ENCODE measurements at places on chromosomes 3 and 15.

- no peak for DNase-seq
Measured at GRCh38 chr3:116226266-116226665, 219.0 kb downstream of the LSAMP start.

DNA sequence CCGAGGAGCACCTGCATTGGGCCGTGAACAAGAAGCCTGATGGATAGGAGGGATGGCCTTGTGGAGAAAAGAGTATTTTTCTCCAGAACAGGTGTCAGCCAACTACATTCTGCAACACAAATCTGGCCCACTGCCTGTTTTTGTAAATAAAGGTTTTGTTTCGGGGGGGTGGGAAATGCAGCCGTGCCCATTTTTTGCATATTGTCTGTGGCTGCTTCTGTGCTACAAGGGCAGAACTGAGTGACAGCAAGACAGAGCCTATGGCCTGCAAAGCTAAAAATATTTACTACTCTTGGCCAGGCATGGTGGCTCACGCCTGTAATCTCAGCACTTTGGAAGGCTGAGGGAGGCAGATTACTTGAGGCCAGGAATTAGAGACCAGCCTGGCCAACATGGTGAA, 95.9 kb upstream of the AKAP13 start:
- no peak for DNase-seq

DNA sequence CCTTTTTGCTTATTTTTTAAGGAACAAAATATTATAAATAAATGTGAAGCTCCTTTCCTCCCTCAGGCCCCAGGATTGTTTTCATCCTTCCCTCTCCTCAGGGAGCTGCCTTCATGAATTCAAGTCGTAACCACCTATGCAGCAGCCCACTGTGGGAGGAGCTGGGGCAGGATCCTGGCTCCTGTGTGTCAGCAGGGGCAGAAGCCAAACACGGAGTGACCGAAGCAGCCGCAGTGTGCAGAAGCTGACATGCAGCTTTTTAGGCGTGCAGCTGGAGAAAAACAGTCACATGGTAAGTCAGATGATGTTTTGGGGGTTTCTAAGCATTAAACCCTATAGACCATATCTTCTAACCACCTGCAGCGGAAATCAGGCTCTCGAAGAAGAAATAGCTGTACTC, 231.3 kb downstream of the OCA2 start:
- DNase-seq = no peak

DNA sequence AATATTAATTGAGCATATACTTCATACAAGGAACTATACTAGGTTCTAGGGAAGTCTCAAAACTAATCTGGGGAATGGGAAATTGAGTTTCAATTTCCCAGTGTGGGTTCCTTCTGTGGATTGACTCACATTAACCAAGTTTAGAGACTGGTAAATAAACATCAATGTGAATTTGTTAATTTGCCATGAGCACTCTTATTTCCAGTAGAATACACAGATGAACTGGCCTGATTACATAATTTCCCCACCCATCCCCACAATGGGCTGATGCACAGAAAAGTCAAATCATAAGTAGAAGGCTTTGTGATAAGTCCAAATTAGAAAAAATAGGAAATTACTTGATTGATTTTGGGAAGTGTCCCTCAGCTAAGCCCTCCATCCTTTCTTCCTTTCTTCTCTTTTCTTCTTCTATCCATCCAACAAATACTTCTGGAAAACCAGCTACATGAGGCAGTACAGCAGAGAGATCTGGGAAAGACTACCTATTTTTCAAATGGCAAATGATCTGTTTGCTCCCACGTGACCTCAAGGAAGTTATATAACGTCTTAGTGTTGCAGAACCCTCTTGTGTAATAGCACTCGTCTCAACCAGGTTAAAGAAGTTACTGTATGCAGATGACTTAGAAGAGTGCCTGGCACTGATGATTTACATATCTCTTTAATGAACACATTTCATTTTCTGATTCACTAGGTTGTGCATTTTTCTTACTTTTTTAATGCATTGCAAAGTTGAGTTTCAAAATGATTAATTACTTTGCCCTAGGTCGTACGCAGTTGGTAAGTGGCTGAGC, 312.3 kb downstream of the SV2B start:
- no peak for DNase-seq

- DNase-seq = no peak
Measured at GRCh38 chr3:195701042-195701915, 19.5 kb upstream of the MUC20 start.

- DNase-seq = no peak
Measured at GRCh38 chr15:32685576-32685975, 32.2 kb upstream of the GREM1 start.

GRCh38 chr15:69573815-69574475, 121.3 kb downstream of the RPLP1 start:
- DNase-seq = no peak

- no peak for DNase-seq
Measured at GRCh38 chr3:126459111-126459762, 16.5 kb downstream of the ZXDC start.

- no peak for DNase-seq
Measured at GRCh38 chr3:105823149-105823867, 45.5 kb downstream of the CBLB start.

GRCh38 chr15:68585574-68586273, 6.9 kb downstream of the CORO2B start:
- peak; percentile 88 for DNase-seq

DNA sequence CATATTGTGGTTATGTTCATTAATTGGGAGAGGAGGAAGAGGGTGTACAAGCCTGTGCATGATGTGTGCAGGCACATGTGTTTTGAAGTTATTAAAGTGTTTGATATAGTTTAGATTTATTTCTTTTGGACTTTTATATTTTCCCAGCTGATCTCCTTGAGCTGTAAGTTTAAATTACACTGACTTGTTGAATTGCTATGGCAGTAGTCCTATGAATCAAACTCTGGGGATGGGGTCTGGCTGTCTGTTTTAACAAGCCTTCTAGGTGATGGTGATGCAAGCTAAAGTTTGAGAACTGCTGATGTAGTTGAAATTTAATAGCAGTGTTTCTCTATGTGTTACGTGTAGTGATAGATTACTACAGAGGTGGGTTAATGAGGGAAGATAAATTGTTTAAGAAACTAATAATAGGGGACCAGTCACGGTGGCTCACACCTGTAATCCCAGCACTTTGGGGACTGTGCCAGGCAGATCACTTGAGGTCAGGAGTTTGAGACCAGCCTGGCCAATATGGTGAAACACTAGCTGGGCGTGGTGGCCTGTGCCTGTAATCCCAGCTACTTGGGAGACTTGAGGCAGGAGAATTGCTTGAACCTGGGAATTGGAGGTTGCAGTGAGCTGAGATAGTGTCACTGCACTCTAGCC, 7.0 kb downstream of the ARIH1 start:
- DNase-seq = no peak

DNA sequence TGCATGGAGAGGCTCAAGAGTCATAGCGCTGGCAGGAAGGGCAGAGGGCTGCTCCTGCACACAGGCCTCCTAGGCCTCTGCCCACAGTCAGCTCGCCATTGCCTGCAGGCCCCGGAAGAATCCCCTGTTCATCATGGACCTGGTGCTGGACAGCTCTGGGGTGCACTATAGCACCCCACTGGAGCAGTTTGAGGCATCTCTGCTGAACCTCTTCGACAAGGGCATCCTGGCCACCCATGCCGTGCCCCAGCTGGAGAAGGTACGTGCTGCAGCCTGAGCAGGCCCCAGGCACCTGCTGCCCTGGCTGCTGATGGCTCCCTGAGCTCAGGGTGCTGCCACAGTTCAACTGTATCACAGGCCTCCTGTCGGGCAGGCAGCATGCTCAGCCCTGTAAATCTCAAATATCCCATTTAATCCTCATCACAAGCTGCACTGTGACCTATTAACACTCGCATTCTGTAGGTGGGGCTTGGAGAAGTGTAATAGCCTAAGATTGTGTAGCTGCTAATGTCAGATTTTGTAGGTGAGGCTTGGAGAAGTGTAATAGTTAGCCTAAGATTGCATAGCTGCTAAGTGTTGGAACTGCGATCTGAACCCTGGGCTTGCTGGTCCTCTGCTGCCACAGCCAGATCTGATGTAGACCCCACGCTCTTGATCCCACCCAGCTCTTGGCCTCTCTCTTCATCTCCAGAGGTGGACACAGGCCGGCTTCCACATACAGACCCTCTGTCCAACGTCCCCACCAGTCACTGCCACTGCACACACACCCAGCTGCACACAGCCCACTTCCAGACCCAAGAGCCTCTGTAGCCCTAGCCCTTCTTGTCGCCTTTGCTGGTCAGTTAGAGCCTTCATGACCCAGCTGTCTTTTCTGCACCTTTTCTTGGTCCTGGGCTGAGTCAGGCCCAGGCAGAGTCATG, 31.9 kb downstream of the DNAH1 start:
- DNase-seq = no peak

DNA sequence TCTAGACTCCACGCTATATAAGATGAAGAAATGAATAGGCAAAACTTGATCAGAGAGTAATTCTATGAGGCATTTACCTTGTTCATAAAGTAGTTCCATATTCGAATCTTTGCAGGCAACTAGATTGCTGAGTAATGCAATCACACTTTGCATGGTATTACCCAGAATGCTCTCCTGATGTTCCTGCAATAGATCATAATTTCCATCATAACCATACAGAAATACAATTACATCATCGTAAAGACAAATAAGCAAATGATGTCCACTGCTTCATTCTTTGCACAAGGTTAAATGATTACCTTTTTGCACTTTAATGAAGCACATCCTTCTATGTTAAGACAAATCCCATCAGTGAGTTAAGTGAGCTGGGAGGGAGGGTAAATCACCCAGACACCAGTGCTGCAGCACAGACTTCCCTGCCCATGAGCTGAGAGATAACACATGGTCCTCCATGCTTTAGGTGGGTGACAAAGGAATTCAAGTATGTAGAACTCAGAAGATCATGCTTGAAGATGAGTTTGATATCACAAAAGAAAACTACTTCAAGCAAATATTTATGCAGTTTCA, 366.7 kb downstream of the CTNNB1 start:
- DNase-seq = no peak

- no peak for DNase-seq
Measured at GRCh38 chr15:31300981-31301672, 25.5 kb upstream of the KLF13 start.

- DNase-seq = no peak
Measured at GRCh38 chr3:139227165-139227564, 116.7 kb upstream of the MRPS22 start.

DNA sequence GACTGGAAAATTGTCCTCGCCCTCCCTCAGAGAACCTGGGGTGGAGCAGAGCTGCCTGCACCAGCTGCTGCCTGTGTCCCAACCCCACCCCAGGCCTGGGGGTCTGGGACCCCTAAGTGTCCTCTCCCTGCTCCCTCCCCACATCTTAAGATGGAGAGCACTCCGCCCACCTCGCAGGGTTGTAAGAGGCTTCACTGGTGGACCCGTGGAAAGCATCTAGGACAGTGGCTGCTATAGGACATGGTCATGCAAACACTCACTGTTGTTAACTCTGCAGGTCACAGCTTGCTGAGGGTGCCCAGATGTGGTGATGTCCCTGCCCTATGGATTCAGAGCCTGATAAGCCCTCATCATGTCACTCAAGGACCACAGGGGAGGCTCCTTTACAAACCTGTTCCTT, 62.0 kb upstream of the ARNT2 start:
- DNase-seq = no peak

DNA sequence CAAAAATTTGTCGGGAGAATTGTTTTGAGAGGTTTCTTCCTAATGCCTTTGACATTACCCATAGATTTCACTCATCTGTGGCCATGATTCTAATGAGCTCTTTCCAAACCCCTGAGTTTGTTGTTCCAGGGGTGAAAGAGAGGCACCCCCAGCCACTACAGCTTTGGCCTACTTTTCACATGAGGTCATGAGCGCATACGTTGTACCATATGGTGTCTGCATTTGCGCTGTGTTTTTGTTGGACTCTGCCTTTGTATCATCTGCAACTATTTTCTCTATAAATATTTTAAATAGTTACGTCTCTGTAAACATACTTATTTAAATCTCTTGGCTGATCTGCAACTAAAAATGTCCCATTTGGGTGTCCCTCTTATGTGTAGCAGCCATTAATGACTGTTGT, 107.9 kb downstream of the LRTM1 start:
- DNase-seq = no peak

DNA sequence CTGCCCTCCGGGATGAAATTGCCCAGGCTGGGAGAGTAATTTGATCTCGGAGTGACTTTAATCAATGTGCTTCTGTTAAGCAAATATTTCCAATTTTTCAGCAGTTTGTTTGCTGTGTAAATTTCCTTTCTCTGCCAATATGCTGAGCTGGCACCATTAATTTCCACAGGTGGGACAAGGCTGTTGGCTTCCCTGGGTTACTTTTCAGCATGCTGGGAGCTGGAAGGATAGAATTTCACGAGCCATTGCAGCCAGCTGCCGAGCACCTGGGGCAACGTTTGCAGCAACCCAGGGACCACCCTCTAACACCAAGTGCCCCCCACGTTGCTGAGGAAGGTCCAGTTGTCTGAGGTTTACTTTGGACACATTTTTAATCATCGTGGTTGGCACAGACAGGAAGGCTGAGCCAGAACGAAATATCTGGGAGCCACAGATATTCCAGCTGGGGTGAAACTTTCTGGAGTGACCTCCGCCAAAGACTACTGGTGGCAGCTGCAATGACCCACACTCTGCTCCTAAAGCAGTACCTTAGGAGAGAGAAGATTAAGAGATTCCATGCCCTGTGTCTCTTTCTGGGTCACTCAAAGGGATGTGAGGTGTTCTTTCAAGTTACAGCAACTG, 293.3 kb upstream of the RGMA start:
- DNase-seq = no peak

GRCh38 chr15:79265167-79265566, 17.4 kb upstream of the ANKRD34C start:
- no peak for DNase-seq

GRCh38 chr3:106172780-106173179, 304.0 kb upstream of the CBLB start:
- DNase-seq = no peak

- DNase-seq = peak; percentile 90
Measured at GRCh38 chr3:197329382-197329781, 31.0 kb upstream of the DLG1 start.

DNA sequence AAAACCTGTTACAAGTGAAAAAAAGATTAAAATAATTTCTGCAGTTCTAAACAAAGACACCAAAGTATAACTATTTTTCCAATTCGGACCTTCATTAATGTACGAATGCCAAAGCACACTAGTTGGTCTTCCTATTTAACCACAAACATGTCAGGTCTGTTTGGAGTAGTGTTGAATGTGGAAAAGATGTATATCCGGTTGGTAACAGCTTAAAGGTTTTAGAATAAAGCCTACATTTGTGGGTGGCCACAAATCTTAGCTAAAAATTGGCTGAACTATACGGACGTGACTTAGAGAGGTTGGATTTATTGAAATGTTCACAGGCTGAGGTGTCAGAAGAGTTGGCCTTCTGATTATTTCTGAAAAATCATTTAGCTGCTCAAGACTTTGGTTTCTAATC, 78.4 kb downstream of the FSIP1 start:
- DNase-seq = no peak

DNA sequence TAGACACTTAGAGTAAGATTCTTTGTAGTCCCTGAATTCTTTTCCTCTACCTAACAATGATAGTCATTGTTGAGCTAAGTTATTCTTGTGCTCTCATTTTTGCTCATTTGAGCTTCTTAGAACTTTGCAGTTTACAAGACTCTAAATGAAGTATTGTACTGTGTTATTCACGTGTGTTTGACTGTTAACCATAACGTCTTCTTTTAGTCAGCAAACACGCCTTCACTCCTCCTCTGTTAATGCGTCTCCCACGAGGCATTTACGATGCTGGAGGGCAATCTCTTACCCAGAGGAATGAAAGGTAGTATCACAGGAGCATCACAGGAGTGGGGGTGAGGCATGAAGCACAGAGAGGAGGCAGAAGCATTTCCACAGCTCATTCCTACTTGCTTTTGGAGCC, 14.8 kb upstream of the P2RY14 start:
- DNase-seq = no peak

GRCh38 chr3:155946178-155946577, 75.7 kb downstream of the GMPS start:
- DNase-seq = no peak

All from globus pallidus (tissue), 1 donor.